ENCODE measurements at places on chromosomes 11 and 22.

- no peak for DNase-seq
These were observed 169.9 kb downstream of the CTTN start for GRCh38 chr11:70568035-70568813.

- DNase-seq, result no peak
These were observed 48.4 kb upstream of the MICAL2 start for GRCh38 chr11:12061851-12062560.

- no peak for DNase-seq
These were observed 50.3 kb upstream of the CDON start for GRCh38 chr11:126113012-126113411.

DNA sequence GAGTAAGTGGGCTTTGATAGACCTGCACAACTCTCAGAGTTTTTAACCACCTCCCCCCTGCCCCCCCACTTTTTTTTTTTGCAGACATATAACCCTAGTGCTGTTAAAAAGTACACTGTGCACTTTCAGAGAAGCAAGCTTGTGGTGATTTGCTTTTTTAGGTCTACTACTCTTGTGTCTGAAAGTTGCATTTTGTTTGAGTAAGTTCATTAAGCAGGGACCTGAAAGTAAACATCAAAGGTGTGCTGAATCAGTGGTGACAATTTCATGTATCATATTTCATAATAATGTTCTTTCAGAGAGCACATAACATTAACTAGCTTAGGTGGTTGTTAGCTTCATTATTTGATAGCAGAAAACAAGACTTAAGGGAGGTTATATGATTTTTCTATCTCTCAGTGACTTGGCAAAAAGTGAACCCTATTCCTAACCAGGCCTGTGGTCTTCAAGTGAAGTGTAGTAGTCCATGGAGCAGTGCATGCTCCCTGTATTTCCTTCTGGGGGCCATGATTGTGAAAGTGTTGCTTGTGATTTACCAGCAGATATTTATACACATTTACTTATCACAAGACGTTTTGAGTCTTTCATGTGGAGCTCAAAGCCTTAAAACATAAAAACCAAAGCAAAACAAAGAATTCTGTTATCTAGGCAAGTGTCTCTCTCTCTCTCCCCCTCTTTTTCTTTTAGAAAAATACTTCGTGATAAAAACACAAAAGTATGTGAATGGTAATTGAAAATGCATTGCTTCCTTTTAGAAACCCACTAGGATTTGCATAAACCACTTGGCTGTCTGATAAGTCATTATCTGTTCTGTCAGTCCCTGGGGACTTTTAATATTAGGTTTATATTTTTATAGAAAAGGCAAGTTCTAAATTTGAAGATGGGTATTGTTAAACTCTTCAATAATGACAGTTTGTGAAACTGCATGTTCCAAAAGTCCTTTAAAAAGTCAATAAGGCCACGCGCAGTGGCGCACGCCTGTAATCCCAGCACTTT, 7.5 kb upstream of the RAG2 start:
- no peak for DNase-seq

DNA sequence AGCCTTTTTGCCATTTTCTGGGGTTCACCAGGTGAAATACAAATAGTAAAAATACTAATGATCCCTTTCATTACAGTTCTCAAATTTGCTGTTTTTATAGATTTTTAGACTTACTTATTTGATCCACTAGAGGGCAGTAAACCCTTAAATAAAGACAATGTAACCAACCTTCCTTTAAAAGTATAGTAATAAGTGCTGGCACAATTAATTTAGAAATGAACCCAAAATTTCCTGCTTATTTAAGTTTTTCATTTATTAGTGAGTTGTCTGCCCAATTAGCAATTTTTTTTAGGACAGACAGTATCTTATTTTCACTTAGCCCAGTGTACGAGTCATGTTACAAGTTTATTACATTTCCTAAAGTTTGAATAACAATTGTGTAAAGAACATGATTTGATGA, 4.7 kb downstream of the DDIAS start:
- no peak for DNase-seq

- no peak for DNase-seq
These were observed 165.0 kb downstream of the RCN1 start for GRCh38 chr11:32255841-32256240.

DNA sequence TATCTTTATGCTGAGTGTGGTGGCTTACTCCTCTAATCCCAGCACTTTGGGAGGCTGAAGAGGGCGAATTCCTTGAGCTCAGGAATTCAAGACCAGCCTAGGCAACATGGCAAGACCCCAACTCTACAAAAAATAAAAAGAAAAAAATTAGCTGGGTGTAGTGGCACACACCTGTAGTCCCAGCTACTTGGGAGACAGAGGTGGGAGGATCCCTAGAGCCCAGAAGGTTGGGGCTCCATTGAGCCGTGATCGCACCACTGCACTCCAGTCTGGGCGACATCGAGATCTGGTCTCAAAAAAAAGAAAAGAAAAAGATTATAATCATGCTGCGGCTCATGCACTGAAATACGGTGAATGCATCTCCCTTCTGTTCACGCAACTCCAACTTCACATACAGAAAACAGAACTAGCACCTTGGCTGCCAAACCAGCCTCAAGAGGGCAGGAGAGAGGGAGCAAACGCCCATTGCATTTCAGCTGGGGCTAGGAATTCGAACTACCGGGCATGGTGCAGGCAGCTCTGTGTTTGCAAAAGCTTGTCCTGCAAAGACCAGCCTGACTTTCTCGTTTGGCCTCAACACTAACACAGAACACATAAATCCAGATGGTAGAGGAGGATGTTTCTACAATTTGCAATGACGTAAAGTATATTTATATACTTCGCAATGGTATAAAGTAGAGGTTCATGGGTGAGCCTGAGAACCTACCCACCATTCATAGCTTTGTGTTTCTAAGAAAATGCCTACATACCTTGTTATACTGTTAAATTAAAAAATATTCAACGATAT, 6.3 kb upstream of the SYNGR1 start:
- no peak for DNase-seq

DNA sequence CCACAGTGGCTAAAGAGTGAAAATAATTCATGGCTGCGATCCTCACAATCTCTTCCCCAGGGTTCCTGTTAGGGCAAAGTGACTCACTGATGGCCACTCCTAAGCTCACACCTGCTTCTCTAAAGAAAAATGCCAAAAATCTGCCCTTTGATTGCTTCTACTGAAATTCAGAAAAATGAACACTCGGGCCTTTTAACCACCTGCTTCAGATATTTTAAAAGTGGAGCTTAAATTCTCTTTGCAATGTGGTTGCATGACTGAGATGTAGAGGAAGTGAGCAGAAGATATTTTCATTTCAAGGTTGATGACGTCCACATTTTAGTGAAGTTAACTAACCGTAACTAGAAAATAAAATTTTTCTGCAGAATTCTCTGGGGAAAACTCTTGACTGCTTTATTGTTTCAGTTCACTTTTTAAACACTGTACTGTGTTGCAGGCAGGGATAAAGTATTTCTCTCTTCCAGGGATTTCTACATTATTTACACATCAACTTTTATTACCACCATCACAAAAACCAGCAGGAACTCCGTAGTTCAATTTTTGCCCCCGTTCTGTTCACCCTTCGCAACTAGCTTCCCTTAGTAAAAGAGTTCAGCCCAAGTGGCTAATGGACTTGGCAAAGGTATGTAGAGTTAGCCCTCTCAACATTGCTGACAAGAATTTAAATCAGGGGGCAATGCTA, 8.5 kb downstream of the RAB30 start:
- DNase-seq, result no peak

GRCh38 chr22:26406118-26406517, 22.9 kb upstream of the ASPHD2 start:
- no peak for DNase-seq

DNA sequence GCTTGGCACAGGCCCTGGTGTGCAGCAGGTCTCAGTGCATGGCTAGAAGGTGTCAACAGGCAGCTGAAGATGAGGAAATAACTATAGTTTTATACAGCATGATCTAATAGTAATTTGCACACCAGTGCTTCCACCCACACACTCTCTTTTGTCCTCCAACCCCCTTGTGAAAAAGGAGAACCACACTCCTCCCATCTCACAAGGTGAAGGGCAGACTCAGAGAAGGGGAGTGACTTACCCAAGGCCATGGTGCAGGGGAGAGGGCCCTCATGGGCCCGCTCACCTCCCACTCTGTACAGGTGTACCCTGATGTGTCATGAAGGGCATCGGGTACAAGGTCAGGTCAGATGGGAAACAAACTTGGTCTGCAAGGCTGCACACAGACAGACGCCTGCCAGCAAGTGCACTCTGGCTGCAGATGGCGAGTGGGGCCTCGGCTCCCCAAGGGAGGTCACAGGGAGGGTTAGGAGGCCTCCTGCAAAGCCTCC, 53.4 kb downstream of the DGCR2 start:
- no peak for DNase-seq

DNA sequence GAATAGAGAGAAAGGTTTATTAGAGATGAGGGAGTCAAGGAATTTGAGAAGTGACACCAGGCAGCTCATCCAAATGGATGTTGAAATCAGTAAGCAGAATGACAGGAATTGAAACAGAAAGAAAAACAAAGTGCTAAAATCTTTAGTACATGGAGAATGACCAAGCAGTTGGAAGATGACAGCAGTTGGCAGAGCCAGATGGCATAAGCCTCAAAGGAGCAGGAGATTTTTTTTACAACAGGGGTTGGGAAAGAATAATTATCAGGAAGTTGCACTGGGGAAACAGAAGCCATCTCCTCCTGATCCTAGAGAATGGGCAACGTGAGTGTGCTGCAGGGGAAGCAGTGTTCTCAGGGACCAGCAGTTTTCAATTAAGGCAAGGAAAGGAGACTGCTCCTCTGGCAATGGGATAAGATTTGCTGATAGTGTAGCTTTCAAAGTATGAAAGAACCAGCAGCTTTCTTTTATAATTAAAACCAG, 28.9 kb downstream of the RAB39A start:
- no peak for DNase-seq

- no peak for DNase-seq
These were observed 1.3 kb upstream of the ZFTA start for GRCh38 chr11:63769714-63770455.

DNA sequence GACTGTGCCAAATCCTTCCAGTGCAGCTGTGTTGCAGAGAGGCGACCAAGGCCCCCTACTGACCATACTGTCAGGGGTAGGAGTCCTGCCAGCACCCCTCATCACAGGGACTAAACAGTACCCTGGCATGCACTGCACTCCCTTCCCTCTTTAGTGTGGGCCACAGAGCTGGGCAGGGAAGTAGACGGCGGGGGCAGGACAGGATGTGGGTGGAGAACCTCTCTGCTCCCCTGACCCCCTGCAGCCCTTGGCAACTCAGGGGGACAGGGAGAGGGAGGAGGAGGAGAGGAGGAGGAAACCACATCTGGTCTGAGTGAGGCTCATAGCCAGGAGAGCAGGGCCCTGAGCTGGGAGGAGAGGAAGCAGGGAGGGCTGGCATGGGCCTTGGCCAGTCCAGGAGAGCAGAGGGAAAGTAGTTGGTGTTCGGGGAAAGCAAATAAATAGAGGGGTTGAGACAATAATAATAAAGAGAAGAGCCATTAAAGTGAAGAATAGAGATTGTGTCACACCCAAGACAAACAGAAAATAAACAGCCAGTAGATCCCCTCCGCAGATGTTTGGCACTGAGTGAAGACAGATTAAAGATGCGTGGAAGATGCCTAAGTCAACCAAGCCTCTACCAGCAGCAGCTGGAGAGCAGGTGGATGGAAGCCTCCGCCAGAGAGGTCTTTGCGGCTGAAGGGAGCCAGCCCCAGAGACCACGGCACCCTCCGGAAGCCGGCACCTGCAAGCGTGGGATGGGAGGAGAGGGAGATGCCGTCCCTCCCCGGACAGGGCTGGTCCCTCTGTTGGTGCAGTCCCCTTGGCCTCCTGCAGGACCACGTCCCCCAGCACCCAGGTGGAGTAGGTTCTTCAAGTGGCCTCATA, 61.5 kb downstream of the RPUSD4 start:
- no peak for DNase-seq

DNA sequence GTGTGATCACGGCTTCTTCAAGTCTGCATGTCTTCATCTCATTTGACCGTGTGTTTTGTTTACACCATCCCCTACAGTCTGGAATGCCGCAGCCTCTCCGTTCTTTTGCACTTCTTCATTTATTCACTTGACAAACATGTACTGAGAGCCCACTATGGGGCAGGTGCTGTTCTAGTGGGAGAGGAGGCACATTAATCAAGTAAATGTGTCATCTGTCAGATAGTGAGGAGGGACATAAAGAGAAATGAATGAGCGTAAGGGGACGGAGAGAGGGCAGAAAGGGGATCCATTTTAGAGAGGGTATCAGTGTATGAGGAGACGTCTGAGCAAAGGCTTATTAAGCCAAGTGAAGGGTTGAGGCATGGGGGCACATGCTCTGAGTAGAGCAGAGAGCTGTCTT, 54.0 kb upstream of the CECR2 start:
- no peak for DNase-seq
